ENCODE measurements at places on chromosomes 4 and X.

GRCh38 chr4:152160225-152160800 is 375.6 kb downstream of the FBXW7 start:
- no peak for DNase-seq

DNA sequence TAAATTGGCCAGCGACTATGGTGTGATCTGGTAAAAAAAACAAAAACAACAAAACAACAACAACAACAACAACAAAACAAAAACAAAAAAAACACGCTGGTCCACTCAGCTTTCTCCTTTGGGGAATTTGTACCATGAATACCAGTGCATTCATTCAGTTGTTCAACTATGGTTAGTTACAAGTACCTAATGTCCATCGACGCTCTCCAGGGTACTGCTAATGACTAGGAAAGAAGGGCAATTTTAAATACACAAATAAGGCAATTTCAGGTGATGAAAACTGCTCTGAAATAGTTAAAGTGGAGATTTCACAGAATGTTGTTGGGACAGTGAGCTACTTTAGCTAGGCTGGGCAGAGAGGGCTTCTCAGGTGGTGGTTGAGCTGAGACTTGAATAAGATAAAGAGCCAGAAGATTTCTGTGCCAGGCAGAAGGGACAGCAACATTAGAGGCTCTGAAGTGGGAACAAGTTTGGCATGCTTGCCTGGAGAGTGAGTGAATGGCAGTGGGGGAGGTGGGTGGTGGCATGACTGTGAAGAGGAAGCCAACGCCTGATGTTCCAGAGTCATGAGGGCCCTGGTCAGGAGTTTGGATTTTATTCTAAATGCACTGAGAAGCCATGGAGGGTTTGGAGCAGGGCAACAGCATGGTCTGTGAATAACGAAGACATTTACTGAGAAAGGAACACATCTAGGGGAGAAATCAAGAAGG is 45.9 kb upstream of the PGRMC2 start:
- no peak for DNase-seq

DNA sequence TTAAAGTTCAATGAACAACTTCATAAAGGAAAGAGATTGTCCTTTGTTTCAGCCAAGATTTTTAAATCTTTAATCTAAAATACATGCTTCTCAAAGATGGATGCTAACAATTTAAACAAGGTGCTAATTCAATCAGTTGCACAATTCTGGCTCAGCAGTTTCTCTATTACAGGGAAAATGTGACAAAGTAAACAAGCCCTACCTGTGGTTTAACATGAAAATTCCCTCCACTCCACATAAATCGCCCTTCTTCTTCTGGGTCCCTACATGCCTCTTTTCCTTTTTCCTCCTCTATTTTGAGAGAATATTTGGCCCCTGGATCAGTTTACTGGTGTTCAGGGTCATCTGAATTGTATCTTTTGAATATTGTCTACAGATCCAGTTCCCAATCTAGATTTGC is 80.6 kb downstream of the FRYL start:
- no peak for DNase-seq

DNA sequence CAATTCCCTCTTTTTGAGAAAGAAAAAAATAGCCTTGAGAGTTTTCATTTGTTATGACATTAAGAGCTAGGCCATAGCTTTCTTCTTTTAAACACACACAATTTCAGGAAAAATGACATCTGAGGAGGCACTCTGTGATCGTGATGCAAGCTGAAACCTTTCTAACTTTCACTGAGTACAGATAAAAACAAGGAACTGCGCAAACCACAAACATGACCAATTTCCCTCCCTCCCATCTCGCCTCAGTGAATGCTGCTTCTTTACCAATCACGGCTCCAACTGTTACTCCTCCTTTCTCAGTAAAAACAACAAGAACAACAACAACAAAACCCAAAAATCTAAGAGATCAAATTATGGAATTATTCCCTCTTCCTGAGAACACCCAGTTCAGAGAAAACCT is 626.8 kb downstream of the TLL1 start:
- no peak for DNase-seq

- DNase-seq, result no peak
These were observed at the start of gene FAT1 for GRCh38 chr4:186723292-186724057. TSS of gene FAT1 (minus strand) at chr4:186723856. CDS start at chr4:186709827, 14,029 bp downstream.

- DNase-seq, result no peak
These were observed 645 bp upstream of the OPHN1 start for GRCh38 chrX:68433981-68434299.

DNA sequence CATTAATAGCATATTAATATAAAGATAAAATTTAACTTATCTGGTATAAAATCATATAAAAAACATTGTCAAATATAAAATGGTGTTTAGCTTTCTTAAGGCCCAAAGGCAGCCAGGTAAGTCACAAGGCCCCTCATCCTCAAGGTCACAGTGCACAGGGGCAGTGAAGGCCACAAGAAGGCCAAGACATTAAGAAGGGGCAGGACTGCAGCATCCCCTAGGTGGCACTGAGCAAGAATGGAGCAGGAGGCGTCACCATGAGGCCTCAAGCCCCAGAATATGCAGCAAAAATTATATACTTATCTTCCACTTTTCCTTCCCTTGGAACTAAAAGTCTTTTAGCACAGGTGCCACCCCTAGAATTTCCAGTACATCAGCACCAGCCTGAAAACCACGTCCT is 49.5 kb upstream of the MAGEA8 start:
- DNase-seq, result no peak

- no peak for DNase-seq
These were observed 82.8 kb downstream of the CHIC2 start for GRCh38 chr4:53981567-53981966.

DNA sequence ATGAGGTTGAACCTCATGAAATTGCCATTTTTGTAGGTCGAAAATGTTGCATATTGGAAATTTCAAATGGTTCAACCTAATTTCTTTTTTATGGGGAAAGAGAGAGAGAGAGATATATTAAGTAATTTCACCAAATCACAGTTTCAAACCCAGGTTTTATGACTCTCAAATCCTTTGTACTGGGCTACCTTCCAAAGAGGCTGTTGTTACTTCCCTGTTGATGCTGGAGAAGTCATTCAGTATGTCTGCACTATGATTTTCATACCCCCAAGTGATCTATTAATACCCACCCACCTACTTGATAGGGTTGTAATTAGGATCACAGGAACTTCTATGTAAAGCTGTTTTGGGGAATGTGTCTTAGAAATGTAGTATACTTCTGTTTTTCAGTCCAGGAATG is 109.9 kb downstream of the ZNF330 start:
- no peak for DNase-seq

DNA sequence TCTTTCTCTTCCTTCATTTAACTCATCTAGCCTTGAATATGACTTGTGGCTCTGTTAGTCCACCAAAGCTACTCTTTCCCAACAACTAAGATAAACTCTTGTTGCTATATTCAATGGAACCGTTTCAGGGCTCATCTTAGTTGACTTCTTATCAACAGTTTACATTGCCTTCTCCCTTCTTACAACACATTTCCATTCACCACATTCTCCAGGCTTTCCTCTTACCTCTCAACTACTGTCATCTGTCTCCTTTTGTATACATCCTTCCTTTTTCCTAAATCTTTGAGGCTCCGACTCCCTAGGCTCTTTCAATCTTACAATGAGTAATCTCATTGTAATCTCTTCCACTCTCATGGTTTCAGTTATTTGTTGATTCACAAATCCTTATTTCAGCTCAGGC is 58.5 kb downstream of the NCAPG start:
- DNase-seq, result no peak

DNA sequence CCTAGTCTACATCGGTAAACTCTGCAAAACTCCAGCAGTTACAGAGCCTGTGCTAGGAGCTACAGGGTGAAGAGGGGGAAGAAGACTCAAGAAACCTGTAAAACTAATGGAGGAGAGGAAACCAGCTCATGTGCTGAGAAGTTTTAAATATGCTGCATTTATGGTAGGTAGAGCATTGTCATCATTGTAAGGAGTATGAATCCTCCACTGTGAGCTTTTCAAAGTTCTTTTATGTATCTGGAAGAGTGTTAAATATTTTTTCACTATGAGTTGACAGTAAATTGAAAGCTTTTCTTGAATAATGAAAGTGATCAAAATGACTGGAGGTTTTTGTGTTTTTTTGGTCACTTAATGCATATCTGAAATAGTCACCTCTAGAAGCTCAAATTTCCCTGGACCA is 46.2 kb downstream of the SEPTIN11 start:
- DNase-seq, result no peak

- DNase-seq, result no peak
These were observed 37.3 kb upstream of the BBS12 start for GRCh38 chr4:122695226-122695625.

DNA sequence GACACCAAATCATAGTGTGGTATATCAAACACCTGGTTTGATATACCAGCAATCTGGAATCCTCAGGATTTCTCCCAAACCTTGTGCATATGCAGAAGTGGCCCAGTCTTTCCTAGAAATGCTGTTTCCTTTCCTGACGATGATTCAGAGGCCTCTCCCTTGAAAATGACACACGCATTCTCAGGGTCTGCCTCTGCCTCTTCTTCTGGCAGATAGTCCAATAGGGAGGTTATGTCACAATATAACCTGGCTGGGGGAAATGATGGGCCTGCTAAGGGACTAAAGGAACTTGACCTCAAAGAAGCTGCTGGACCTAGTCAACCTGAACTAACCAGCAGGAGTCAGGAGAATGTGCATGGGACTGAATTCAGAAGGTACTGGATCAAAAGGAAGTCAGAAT is 435.2 kb downstream of the IDS start:
- no peak for DNase-seq

DNA sequence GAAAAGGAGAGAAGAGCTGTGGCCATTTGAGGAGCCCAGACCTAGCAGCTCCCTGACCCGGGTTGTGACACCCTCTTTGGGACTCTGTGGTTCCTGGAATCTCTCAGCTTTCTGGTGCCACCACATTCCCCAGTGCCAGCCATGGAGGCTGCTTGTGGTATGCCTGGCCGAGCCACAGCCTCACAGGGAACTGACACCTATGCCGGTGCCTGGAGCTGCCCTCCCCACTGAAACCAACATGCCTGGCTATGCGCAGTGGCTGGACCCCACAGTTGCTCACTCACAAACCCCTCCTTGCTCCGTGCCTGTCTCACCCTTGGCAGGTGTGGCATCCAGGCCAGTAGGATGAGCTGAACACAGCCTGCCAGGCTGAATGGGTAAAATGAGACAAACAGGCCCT is 749.4 kb downstream of the ARAP2 start:
- DNase-seq, result no peak

DNA sequence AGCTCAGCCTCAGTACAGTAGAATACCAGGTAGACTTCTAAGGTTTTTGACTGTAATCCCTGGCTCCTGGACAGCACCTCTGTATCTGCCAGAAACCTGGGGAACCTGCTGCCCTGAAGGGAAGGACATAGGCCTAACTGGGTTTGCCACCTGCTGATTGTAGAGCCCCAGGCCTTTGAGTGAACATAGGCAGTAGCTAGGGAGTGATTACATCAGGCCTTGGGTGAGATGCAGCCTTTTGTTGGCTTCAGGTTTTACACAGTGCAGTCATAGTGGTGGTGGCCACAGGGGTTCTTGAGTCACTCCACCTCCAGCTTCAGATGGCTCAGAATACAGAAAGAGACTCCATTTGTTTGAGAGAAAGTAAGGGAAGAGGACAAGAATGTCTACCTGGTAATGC is 19.3 kb downstream of the IQCM start:
- DNase-seq, result no peak

- DNase-seq, result no peak
These were observed 23.8 kb upstream of the CD38 start for GRCh38 chr4:15754323-15754722.

GRCh38 chrX:134933248-134933647 is 57.5 kb upstream of the SMIM10 start:
- DNase-seq, result no peak

- DNase-seq, result no peak
These were observed 15.3 kb downstream of the GPR174 start for GRCh38 chrX:79159800-79160199.

DNA sequence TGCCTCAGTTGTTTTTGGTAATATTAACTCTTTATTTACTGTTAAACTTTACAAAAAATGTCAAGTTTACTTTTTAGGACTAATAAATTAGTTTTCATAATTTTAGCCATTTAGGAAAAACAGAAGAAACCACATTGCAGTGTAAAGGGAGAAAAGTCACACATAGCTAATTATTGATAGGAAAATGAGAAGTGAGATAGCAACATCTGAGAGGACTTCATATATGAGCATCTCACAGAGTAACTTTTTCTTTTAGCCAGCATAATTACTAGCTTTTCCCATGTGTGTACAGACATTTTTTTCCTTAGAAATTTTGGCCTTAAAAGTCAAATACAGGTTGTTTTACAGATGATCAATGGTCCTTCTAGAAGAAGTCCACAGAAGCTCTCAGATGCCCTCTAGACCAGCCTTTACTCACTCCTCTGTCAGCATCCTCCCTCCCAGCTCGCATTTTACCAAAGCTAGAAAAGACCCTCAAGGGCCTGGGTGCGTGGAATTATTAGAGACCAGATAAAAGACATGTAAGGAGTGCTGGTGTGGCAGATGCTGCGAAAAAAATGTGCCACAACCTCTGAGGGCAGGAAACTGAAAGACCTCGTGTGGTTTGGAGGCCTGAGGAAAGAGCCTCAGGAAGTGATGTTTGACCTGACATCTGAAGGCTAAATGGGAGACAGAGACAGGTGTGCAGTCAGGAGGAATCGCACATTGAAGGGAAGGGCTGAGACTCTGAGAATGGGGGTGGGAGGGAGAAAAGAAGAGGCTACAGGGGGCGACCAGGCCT is 156.9 kb downstream of the CBR4 start:
- DNase-seq, result no peak

DNA sequence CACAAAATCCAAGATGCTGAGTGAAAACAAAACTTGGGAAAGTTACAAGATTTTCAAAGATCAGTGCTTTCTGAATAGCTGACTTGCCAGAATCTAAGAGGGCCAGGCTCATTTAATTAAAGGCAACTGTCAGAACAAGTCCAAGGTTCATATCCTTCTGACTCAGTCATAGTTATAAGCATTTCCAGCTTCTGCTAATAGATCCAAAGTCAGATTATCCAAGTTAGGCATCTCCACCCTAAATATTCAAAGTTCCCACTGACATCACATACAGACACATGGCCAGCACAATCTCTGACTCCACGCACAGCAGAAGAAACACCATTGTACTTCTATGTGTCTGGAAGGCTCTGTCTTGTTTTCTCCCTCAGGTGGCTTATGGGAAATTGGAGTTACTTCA is 41.8 kb downstream of the GASK1B start:
- no peak for DNase-seq

DNA sequence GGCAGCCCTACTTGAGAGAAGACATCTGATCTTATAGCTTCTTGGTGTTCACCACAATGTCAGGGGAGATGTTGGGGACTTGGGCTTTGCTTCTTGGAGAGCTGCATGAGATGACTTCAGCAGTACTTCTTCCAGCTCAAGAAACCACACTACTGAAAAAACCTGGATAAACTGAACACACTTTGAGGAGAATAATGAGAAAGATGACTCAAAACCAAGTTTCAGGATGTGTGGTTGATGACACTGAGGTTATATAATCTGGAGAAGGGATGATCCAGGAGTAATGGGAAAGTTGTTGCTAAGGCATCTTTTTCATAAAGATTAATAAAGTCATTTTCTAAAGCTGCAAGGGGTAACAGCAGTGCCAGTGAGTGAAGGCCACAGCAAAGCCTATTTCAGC is 58.4 kb upstream of the PNPLA4 start:
- DNase-seq, result no peak

DNA sequence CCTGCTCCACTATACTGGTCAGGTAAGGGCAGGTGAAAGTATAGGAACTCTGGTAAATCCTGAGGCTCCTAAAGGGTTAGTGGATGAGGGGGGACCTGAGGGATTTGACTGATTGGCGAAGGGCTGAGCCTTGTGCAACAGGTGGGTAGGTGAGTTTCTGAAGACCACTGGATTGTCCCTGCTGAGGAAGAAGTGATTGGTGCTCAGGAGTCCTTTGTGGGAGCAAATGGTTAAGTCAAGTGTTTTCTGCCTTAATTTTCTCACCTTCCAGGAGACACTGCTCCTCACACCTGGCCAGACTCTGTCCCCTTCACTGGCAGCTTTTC is 156.6 kb downstream of the AMMECR1 start:
- DNase-seq, result no peak

All from thoracic aorta (tissue), 2 donors.